ENCODE measurements at places on chromosomes 3 and 15.

DNA sequence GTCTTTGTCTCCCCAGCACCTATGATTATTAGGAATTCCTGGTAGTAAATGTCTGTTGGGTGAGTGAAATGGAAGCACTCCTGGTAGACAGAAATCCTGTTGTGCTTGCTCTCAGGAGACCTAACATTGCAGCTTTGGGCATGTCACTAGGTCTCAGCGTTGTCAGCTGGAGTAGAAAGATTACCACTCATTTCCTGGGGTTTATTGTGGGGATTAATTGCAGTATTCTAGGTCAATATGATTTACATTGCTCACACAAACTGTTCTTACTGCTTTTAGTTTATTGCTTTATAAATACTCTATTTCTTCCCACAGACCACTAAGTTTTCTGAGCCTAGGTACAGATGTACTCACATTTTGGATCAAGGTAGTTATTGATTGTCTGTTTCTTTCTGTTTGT lies 5.1 kb downstream of the TSEN2 start:
- DNase-seq: no peak

- peak; percentile 76 for DNase-seq
Observed at GRCh38 chr3:58332575-58333188, at the start of gene PXK. Gene PXK, plus strand, starts transcription at chr3:58332892. Its CDS starts 97 bp downstream, at chr3:58332989.

DNA sequence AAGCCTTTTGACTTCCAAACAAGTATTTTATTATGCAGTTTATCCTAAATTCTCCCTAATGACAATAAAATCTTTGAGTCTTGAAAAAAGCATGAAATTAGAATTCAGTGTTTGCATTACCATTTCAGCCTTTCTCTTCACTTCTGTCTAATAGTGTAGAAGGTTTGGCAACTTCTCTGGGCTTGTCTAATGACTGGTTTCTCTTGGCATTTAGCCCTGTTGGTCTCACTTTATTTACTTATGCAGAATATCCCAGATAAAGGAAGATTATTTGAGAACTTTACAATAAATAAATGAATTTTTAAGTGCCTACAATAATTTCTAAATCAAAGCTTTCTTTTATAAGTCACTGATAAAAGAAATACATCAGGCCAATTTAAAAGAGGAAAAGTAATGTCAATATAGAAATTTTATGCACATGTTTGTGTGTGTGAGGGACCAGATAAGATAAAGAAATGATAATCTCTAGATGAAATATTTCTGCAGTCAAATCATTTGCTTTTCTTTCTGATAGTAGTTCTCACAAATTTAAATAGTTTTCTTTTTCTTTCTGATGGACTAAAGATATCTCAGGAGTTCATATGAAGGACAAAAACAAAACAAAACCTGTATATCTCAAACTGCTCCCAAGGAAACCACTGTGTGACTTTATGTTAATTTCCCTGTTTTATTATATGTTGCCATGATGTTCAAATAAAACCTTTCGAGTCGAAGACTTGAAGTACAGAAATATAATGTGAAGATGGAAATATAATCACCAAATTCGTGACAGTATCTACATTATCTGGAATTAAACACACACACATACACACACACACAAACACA lies 533.1 kb upstream of the CBLB start:
- DNase-seq: no peak

DNA sequence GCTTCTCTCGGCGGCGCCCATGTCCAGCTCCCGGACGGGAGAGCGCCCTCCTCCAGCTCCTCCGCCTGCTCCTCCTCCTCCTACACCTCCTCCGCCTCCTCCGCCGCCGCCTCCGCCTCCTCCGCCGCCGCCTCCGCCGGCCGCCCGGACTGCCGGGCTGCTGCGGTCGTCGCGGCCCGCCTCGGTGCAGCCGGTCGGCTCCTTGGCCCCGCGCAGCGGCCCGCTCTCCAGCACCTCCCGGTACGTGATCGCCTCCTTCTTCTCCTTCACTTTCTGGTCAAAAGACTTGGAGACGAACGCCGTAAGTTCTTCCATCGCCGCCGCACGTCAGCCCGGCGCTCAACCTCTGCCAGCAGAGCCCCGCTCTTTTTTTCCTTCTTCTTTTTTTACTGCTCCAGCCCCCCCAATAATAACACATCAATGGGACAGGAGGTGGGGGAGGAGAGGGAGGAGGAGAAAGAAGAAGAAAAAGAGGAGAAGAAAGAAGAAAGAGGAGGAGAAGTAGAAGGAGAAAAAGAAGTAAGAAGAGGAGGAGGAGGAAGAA lies 438 bp downstream of the SHOX2 start:
- DNase-seq: no peak

- DNase-seq: peak; percentile 11
Observed at GRCh38 chr3:161035711-161036110, 69.4 kb downstream of the B3GALNT1 start.

GRCh38 chr3:75180235-75180944 lies 483.7 kb upstream of the FRG2C start:
- DNase-seq: no peak
